MM.1S (cell line): ENCODE measurements at places on chromosomes 4 and X.

DNA sequence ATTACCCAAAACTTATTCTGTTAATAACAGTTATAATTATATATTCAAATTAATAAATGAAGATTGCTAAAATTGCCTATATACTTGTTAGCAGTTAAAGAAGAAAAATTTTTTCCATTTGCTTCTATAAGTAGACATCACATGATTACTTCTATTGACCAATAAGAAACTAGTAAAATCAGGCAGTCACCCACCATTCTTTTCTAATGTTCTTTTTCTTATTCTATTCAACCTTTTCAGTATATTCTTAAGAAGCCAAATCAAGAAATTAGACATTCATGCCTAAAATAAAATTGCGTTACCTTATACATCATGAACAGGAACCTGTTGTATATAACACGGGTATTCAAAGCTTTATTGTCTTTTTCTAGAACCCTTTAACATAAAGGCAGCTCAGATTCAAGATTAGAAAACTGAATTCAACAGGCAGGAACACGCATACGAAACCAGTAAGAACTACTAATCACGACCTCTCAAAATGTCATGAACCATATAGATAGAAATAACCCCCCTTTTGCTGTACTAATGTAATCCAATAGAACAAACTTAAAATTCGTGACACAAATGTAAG, 568.1 kb upstream of the DIPK2B start:
- 0 out of 2 replicates have a peak, but pooled peaks cover 3% of the 10 kb centered on the region for H3K36me3 ChIP-seq
- no peak for DNase-seq
- H3K27me3 ChIP-seq, result no peaks in the 10 kb centered on the region
- H3K4me3 ChIP-seq, result no peak overlapping the region

DNA sequence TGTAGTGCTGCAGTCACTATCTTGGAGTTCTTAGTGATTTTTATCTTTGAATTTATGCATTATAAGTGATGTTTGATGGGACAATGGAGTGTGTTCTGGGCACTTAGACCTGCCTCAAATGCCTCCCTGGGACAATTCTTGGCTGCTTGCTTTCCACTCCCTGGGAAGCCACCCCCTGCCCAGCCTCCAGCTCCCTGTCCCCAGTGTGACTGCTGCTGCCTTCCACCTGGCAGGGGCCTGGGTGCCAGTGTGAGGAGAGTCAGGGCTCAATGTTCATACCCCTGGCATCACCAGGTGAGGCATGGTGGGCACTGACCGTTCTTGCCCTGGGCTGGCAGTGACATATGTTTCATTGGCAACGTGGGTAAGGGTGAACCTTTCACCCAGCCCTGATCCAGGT, 14.8 kb downstream of the MSX1 start:
- no peaks in the 10 kb centered on the region for H3K4me1 ChIP-seq
- H3K4me3 ChIP-seq, result no peak overlapping the region
- H3K27me3 ChIP-seq, result peaks cover 35% of the 10 kb centered on the region
- no peak overlapping the region for H3K27ac ChIP-seq
- H3K36me3 ChIP-seq, result no peaks in the 10 kb centered on the region

- peak overlapping the region; percentile 55; the same call in 1 of the 2 replicates for H3K27ac ChIP-seq
- H3K36me3 ChIP-seq, result no peaks in the 10 kb centered on the region
- peak overlapping the region; percentile 75 for H3K4me3 ChIP-seq
Measured at GRCh38 chr4:70704215-70704930, 16.0 kb downstream of the UTP3 start.

- no peak overlapping the region for H3K4me3 ChIP-seq
- H3K4me1 ChIP-seq, result peaks cover 5% of the 10 kb centered on the region
- no peaks in the 10 kb centered on the region for H3K27me3 ChIP-seq
- H3K36me3 ChIP-seq, result no peaks in the 10 kb centered on the region
Measured at GRCh38 chrX:47097018-47097417, 18.8 kb downstream of the RGN start.

DNA sequence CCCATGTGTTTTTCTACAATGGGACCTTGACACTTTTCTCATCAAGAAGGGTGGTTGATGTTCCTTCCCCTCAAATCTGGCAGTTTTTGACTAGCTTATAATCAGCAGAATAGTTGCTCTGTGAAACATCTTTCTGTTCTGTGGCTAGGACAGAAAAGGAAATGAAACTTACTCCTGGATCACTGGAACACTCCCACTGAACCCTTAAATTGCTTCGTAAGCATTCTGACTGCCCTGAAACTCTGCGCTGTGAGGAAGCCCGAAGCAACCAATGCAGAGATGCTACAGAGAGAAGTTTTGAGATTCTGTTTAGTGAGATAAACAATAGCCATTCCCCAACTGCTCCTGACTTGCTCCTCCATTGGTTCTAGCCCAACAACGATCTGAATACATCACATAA, 602.2 kb downstream of the CENPC start:
- peaks cover 46% of the 10 kb centered on the region for H3K4me1 ChIP-seq
- no peaks in the 10 kb centered on the region for H3K36me3 ChIP-seq
- peak; percentile 93 for DNase-seq
- H3K27ac ChIP-seq, result peak overlapping the region; percentile 78; the same call in 1 of the 2 replicates
- H3K27me3 ChIP-seq, result no peaks in the 10 kb centered on the region

DNA sequence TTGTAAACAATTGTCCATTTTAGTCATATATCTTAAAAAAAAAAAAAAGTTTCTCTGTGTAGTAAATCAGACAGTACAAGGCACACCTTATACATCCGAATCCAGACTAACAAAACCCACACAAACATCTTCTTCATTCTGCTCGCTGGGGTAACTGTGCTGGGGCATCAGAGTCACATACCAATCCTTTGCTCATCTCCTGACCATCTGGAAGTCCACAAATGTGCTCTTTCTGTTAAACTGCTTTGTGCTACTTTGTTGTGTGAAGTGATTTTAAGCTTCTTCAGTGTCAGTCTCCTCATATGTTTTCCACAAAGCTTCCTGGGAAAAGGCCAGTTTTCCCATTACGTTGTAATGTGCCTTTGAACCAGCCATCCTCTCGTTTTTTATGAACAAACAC, 86.2 kb upstream of the CBR4 start:
- DNase-seq, result no peak
- no peak overlapping the region for H3K27ac ChIP-seq
- no peaks in the 10 kb centered on the region for H3K36me3 ChIP-seq
- H3K4me3 ChIP-seq, result no peak overlapping the region

GRCh38 chr4:147984065-147984777, 252.3 kb downstream of the ARHGAP10 start:
- H3K27me3 ChIP-seq, result no peaks in the 10 kb centered on the region
- DNase-seq, result peak; percentile 14
- no peaks in the 10 kb centered on the region for H3K36me3 ChIP-seq
- no peak overlapping the region for H3K4me3 ChIP-seq
